ENCODE measurements at places on chromosomes 6 and 20.

- no peak for DNase-seq
Measured at GRCh38 chr20:32845786-32846185, 12.9 kb upstream of the EFCAB8 start.

DNA sequence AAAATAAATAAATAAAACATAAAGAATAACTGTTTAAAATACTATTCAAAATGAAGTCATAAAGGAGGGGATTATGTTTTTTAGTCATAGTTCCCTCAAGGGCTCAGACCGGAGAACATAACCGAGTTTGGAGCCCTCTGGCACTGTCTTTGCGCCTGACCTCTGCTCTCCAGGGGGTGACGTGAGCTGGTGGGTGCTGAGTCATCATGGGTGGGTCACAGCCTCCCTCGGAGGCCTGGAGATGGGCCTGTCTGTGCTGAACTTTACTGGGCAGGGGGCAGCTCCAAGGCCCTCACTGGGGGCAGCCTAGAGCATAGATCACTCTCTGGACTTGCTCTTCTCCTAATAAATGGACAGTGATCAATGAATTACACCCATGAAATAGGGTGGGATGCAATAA lies 3.1 kb upstream of the MAVS start:
- no peak for DNase-seq

DNA sequence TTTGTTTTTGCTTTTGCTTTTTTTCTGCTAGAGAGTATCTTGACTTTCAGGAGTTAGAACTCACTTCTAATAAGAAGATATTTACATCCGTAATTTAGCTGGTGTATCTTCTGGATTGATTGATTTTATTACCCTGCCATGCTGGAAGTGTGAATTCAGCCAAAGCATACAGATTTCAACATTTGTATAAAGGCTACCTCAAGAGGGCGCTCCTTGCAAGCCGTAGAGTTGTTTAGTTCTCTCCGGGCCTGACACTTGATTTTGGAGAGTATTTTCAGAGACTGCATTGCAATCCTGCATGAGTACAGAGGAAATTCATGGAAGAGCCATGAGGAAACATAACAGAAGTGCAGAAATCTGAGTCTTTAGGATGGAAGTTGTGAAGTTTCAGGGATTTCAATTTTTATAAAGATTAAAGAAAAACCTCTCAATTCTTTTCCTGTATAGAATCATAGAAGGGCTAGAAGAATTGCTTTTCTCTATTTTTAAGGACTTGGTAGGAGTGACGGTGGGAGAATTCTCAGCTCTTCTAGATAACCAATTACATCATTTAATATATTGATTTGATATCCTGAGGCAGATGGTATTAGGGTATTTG lies 66.7 kb upstream of the TIAM2 start:
- peak; percentile 54 for DNase-seq

GRCh38 chr20:18973529-18974173 lies 160.1 kb downstream of the SCP2D1 start:
- no peak for DNase-seq

- DNase-seq = no peak
Measured at GRCh38 chr6:19279273-19279684, 557.9 kb upstream of the ID4 start.

DNA sequence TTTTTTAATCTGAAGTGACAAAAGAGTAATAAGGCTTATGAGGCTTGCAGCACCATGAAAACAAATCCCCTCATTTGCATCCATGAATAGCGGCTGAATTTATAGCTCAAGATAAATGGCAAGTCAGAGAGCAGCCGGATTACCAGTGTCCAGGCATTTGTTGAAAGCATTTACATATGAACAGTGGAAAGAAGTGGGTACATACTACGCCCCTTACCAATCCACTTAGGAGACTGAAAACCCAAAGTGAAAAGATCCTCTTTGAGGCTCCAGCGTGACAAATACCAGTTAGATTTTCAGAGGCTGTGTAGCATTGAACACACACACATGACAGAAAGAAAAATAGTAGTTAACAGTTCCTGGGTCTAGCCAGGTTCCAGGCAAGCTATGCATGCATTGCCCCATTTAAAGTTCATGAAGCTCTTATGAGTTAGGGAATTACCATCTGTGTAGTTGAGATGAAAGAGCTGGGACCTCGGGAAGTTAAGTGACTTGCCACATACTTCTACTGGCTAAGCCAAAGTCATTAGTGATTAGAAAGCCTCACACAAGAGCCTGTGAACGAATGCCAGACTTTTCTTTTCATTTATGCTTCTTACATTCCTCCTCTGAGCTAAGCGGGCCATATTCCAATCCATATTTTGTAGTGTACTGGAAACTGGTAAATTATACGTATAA lies 28.3 kb upstream of the NHSL1 start:
- DNase-seq = no peak

GRCh38 chr20:44692932-44693480 lies 22.2 kb upstream of the CCN5 start:
- DNase-seq = no peak

- no peak for DNase-seq
Measured at GRCh38 chr20:56178219-56178618, 70.3 kb upstream of the MC3R start.

DNA sequence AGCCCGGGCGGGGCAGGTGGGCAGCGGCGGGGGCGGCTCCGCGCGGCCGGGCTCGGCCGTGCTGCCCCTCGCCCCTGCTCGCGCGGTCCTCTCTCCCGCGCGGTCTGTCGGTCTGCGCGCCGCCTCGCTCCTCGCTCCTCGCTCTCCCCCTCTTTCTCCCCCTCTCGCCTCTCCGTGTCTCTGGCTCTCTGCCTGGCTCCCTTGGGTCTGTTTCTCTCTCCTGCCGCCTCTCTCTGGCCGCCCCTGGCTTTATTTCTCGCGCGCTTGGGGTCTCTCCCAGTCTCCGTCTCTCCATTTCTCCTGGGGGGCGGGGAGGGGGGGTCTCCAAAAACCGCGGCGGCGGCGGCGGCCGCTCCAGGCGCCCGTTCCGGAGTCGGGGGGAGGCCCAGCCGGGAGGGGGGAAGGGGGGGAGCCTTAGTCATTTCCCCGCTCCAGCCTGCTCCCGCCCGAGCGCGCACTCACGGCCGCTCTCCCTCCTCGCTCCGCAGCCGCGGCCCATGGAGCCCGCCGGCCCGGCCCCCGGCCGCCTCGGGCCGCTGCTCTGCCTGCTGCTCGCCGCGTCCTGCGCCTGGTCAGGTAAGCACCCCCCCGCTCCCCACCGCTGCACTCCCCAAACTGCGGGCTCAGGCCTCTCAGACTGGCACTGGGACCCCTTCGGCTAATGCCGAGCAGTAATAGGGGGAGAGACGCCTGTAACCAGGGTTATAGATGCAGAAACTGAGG lies at the start of gene SIRPA:
Gene SIRPA, plus strand, starts transcription at position 457 of the 723 bp plus-strand sequence. Its CDS starts 41 bp downstream, at position 498.
- no peak for DNase-seq

DNA sequence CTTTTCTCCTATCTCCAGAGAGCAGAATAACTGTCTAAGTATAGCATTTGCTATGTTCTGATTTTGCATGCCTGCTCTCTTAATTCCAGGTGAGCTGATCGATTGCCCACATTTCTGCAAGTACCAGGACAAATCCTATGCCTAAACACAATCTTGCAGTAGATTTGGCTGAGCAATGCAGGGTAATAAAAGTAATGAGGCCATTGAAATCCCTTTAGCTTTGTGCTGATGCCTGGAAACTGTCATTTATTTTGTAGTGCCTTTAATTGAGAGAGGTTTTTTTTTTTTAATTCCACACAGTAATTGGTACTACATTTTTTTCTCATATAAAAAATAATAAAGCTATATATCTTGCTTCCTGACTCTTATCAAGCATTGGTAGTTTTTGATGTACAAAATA lies 252.3 kb downstream of the NKAIN2 start:
- no peak for DNase-seq

DNA sequence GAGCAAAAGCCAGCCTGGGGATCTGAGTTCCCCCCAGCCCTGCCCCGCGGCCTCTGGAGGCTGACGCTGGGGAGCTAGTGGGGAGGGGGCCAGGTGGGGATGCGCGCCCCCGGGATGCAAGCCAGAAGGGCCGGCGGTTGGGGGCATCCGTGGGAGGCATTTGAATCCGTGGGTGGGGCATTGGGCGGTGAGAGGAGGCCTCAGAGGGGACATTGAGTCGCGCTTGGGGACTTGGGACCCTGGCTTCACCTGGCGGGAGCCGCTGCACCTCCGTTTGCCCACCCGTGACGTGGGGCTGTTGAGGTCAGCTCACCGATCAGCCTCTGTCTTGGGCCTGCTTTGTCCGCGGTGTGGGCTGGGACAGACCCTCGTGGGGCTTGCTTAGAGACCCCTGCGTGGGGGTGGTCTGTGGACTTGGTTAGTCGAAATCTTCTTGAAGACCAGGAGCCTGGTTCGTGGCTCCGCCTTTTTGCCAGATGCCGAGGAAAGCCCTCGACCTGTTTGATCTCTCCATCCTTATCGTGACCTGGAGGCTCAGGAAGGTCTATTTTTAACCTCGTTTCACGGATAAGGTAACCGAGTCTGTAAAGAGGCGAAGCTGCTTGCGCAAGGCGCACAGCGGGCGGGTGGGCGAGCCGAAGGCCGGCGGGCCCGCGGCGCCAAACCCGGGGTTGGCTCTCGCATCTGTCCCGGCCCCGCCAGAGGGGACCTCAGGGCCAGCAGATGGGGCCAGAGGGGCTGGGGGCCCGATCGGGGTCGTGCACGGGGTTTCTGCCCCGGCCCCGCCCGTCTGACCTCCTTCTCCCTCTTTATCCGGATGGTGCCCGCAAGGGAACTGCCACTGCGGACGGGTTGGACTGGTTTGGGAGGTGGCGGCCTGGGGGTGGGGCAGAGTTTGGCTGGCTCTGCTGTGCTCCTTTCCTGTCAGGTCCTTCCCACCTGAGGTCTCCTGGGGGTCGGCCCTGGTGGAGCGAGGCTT lies 8.3 kb downstream of the FAM110A start:
- DNase-seq = no peak

- DNase-seq = no peak
Measured at GRCh38 chr6:88165844-88166492, at the start of gene CNR1. Gene CNR1 (minus strand): TSS chr6:88166347. CDS start chr6:88145274, 21,073 bp downstream.

DNA sequence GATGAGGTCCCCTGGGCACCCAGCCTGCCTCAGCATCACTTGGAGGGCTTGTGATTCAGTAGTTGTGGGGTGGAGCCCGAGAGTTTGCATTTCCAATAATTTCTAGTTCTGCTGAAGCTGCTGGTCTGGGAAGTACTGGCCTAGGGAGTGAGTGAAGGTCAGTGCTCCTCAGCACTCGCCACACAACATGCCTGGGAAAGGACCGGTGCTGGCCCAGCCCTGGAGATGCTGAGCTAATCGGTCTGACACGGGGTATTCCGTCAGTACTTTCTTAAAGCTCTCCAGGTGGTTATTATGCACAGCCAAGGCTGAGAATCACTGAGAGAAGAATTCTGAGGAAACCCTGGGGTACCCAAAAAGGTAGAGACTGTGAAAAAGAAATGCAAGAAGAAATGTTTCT lies 228.2 kb downstream of the TMEM242 start:
- no peak for DNase-seq

DNA sequence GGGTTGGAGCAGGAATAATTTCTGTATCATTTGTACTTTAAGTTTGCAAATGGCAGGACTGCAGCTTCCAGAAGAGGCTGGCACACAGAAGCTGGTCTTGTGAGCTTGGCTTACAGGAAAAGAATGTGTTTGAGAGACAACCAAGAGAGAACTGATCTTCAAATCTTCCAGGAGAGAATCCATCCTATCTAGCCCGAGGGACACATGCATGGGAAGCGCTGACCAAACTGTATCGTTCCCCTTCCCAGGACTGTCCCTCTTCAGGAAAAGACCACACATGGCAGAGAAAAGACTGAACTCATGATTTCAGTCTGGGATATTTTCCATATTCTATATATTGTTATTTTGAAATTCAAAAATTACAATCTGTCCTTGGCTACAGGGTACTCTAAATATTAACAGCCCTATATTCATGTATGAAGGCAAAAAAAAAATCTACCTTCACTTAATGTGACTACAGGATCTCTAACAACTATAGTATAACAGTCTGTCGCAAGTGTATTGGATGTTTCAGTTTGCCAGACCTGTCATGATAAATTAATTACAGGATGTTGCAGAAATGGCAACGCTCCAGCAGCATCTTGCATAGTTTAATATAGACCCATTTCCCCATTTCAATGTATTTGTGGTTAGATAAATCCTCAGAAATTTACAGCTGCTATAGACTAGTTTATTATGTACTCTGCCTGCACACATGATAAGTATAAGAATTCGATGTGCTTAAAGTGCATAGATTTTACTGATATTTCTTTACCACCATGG lies 99.4 kb downstream of the MYB start:
- DNase-seq = no peak
